GM23338 (cell line): ENCODE measurements at places on chromosomes 5 and 9. TPM values are rescaled to one million over a fixed set of nuclear protein-coding genes. Genes with fewer than 3 reads are reported as not detected.
A peak's percentile ranks its signal among the peaks of the same experiment; 100 is the strongest.

The SHOC1 gene
- total RNA-seq, result not detected in 2 replicates

The SPARC gene
- total RNA-seq, result 203 and 218 TPM in 2 replicates

The SEMA6A gene
- total RNA-seq, result 355 and 400 TPM in 2 replicates

The PCDHGA6 gene
- 4.5 and 4.8 TPM in 2 replicates for total RNA-seq

- no peaks in the 10 kb centered on the region for H3K4me1 ChIP-seq
- H3K4me3 ChIP-seq, result no peak overlapping the region
- H3K27ac ChIP-seq, result no peak overlapping the region
These were observed 5.4 kb downstream of the FCN1 start for GRCh38 chr9:134912126-134912840.

DNA sequence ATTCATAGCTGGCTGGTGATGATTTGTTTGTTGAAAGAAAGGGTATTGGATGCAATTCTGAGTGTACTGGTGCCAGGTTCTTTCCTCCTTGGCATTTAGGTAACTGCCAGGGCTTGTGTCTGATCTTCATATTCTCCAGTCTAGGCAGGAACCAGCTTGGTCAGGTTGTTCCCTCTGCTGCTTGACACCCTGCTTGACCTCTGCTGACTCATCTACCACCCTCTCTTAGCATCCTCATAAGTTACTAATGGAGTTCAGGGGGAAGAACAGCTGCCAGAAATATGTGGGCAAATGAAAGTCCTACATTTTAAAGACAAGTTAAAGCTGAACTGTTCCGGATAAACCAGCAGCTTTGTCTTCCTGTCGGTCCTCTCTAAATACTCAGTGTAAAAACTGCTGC, 116.1 kb upstream of the TNC start:
- DNase-seq, result no peak
- H3K4me3 ChIP-seq, result no peak overlapping the region
- no peaks in the 10 kb centered on the region for H3K36me3 ChIP-seq

- H3K36me3 ChIP-seq, result no peaks in the 10 kb centered on the region
- no peak overlapping the region for H3K4me3 ChIP-seq
- DNase-seq, result no peak
- H3K27ac ChIP-seq, result no peak overlapping the region
- no peaks in the 10 kb centered on the region for H3K4me1 ChIP-seq
These were observed 291.3 kb upstream of the CD180 start for GRCh38 chr5:67487862-67488261.

DNA sequence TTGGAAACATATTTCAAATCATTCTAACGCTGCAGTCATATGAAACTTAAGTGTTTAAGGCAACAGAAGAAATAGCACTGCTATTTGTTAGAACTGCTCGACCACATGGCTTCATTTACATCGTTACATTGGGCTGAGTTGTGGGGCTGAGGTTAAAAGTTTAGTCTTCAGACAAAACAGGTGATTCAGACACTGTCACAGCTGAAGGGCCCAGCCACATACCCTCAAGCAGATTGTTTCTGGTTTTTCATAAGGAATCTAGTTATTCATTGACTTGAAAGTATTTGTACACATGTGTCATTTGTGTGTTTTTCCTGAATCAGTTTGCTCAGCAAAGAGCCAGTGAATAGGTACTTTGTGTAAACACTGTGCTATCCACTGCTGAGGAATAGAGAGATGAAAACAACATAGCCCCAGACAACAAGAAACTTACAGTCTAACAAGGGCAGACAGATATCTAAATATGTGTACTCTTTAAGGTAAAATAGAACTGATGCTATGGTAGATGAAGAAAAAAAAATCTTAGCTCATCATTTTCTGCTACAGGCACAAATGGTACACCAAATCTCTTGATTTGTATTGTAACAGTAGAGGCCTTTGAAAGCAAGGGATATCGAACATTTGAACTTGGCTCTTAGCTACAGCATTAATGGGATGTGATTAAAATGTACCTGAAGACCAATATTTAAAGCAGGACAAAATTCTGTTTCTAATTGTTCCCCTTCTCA, 357.6 kb upstream of the RPS23 start:
- peaks cover 18% of the 10 kb centered on the region for H3K4me1 ChIP-seq
- H3K4me3 ChIP-seq, result no peak overlapping the region
- H3K27ac ChIP-seq, result no peak overlapping the region
- H3K36me3 ChIP-seq, result no peaks in the 10 kb centered on the region

GRCh38 chr9:87498046-87498810, 561 bp downstream of the DAPK1 start:
- peaks cover 24% of the 10 kb centered on the region for H3K4me1 ChIP-seq
- H3K27me3 ChIP-seq, result peaks cover 12% of the 10 kb centered on the region; the same call in 1 of the 2 replicates
- peak overlapping the region; percentile 91 for H3K4me3 ChIP-seq
- peak overlapping the region; percentile 57; the same call in 1 of the 2 replicates for H3K27ac ChIP-seq
- H3K36me3 ChIP-seq, result no peaks in the 10 kb centered on the region

GRCh38 chr5:136425921-136426320, 60.6 kb upstream of the TRPC7 start:
- DNase-seq, result no peak
- H3K27me3 ChIP-seq, result no peaks in the 10 kb centered on the region
- H3K4me1 ChIP-seq, result peaks cover 2% of the 10 kb centered on the region; the same call in 1 of the 2 replicates
- H3K27ac ChIP-seq, result no peak overlapping the region

GRCh38 chr5:158468444-158468843, 609.5 kb upstream of the CLINT1 start:
- no peaks in the 10 kb centered on the region for H3K27me3 ChIP-seq
- 0 out of 2 replicates have a peak, but pooled peaks cover 4% of the 10 kb centered on the region for H3K4me1 ChIP-seq
- H3K27ac ChIP-seq, result no peak overlapping the region
- no peak for DNase-seq
- H3K36me3 ChIP-seq, result no peaks in the 10 kb centered on the region; the same call in 1 of the 2 replicates
